ENCODE measurements at places on chromosomes 6 and 20.

GRCh38 chr6:69942485-69942884 lies 76.1 kb downstream of the COL19A1 start:
- no peak for DNase-seq

GRCh38 chr6:144405163-144405562 lies 120.0 kb downstream of the UTRN start:
- DNase-seq, result no peak

DNA sequence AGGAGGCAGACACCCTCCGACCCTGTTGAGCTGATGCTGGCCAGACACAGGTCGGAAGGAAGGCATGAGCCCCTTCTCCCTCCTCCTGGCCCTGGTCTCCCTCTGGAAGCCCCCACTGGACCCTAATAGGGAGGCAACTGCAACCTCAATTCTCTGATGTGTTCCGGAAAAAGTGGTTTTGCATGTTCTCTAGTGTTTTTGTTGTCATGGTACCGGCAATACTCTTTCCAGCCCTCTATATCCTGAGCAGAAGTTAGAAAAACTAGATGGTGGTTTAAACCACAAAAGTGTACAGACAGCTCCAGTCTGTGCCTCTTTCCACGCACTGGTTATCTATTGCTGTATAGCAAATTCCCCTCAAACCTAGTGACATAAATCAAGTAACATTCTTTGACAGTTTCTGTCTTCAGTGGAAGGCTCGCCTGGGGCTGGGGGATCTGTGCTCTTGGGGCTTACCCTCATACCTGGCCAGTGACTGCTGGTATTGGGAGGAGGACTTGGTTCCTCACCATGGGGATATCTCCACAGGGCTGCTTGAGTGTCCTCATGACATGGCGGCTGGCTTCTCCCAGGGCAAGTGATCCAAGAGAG lies 37.0 kb downstream of the SYTL3 start:
- DNase-seq, result peak; percentile 35

DNA sequence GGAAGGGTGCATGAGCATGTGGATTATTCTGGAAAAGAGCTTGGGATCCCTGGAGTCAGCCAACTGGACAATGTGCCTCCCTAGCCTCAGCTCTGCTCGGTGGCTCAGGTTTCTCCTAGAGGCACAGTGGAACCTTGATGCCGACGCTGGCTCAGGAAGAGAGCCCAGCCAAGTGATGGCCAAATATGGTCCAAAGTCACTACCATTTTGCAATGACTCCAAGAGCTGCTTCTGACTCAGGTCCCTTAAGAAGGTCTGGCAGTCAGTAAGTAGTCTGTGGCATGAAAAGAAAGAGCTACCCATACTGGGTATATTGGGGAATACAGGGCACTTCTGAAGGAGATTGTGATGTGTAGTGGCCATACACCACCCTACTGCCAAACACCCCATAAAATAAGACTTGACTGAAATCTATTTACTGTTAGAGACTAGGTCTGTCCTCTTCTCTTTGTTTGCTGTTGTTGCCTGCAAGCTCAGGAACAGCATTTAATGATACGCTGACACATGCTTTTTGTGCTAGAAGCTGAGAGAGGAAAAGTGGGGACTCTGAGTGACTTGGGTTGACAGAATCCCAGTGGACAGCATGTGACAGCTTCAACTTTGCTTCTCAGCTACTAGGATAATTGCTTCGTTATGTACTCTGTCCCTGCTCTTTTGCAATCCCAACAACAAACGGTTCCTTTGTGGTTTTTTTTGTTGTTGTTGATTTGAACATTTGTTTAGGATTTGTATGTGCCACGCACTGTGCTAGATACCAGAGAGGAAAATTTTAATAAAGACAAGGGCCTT lies 30.3 kb upstream of the OGFRL1 start:
- no peak for DNase-seq

DNA sequence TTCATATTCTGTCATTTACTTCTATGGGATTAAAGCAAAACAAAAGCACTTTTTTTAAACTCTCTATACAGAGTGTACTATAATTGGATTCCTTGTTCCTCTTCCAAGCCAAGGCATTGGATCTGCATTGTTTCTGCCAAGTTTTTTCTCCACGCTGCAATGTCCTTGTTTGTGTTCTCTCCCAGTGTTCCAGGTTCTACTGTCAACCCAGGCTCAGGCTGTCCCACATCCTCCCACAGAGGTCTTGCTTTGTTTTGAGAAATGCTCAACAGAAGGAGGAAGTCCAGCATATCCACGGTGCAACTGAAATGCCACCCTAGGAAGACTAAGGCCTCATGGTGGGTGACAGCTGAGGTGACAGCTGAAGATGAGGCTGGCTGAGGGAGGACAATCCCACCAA lies 287.1 kb upstream of the PRDM1 start:
- DNase-seq, result no peak

DNA sequence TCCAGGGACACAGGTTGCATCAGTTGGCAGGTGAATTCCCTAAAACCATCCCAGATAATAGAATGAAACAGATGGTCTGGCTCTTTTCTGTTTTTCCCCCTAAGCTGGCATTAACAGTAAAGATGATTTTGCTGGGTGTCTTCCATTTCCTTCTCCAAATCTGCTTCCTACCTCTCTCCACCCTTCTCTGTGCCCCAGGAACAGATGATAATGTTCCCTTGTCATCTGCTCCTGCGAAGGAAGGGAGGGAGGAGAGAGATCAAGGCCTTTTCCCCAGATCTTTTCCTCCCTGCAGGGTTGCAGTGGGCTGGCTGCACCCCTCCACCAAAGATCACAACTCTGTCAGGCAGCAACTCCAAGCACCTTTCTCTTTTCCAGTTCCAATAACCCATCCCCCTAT lies 156.5 kb upstream of the PRDM1 start:
- DNase-seq, result no peak

- no peak for DNase-seq
Measured at GRCh38 chr6:12088531-12088930, 76.4 kb downstream of the HIVEP1 start.

DNA sequence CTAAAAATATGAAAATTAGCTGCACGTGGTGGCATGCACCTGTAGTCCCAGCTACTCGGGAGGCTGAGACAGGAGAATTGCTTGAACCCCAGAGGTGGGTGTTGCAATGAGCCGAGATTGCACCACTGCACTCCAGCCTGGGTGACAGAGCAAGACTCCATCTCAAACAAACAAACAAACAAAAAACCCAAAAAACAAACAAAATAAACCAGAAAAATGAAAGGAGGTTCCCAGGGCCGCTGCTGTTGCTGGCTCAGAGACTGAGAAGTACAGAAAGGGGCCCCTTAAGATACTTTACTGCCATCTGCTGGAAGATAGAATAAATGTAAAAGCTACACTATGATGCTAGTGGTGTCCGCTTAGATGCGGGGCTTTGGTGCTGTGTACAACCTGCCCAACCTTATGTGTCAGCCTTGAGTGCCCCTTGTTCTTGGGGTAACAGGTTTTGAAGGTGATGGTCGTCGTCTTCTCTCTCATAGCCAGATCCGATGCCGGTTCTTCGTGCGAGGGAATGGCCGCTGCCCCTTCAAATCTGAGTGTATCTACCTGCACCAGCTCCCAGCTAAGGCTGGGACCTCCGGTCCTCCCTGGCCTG lies 2.8 kb upstream of the FANCE start:
- no peak for DNase-seq

GRCh38 chr20:18506744-18507143 lies 996 bp upstream of the SEC23B start:
- DNase-seq, result peak; percentile 1

GRCh38 chr6:119612176-119612891 lies 262.8 kb upstream of the MAN1A1 start:
- DNase-seq, result no peak

GRCh38 chr6:159555082-159555875 lies 137.8 kb downstream of the SOD2 start:
- no peak for DNase-seq

DNA sequence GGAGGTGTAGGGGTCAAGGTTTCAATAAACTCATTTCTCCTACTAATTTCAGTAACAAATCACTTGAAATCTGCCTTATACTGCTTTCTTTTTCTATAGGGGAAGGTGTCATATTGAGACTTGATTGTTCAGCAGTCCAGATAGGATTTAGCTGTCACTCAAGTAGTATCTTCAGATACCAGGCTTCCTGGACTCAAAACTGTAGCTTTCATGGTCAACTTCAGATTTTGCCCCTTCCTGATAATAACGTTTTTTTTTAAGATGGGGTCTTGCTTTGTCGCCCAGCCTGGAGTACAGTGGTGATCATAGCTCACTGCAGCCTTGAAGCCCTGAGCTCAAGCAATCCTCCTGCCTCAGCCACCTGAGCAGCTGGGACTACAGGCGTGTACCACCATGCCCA lies 77.8 kb downstream of the JAG1 start:
- DNase-seq, result no peak

DNA sequence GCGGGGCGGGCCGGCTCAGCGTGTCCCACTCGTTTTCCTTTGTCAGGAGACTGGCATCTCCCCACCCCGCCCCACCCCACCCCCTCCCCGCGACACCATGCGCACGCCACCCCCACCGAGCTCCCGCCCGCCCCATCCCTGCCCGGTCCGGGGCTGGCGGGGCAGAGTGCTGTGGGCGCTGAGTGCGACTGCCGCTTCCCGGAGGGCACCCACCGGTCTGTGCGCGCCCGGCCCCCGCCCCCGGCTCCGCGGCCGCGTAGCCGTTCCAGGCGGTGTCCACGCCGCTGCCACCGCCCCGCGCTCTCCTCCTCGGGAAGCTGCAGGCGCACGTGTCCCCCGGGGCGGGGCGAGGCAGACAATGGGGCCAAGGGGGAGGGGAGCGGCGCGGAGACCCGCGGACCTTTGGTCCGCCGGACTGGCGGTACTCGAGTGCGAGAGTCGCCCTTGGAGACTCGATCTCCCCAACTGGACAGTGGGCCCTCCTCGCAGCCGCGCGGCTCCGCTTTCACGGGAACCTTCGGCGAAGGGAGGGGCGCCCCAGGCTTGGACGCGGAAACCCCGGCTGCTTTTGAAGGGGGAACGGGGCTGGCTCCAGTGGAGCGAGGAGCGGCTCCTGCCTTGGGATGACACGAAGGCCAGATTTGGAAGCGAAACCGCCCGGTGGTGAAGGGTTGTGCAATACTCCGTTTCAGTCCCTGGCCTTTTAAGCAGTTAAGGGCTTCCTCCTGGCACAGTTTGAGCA lies 1.0 kb upstream of the SYNCRIP start:
- peak; percentile 41 for DNase-seq

GRCh38 chr6:143015300-143015706 lies 45.4 kb upstream of the AIG1 start:
- no peak for DNase-seq

- DNase-seq, result no peak
Measured at GRCh38 chr6:139480356-139481165, 106.1 kb upstream of the CITED2 start.

- DNase-seq, result no peak
Measured at GRCh38 chr6:44202972-44203750, 13.6 kb upstream of the MYMX start.

DNA sequence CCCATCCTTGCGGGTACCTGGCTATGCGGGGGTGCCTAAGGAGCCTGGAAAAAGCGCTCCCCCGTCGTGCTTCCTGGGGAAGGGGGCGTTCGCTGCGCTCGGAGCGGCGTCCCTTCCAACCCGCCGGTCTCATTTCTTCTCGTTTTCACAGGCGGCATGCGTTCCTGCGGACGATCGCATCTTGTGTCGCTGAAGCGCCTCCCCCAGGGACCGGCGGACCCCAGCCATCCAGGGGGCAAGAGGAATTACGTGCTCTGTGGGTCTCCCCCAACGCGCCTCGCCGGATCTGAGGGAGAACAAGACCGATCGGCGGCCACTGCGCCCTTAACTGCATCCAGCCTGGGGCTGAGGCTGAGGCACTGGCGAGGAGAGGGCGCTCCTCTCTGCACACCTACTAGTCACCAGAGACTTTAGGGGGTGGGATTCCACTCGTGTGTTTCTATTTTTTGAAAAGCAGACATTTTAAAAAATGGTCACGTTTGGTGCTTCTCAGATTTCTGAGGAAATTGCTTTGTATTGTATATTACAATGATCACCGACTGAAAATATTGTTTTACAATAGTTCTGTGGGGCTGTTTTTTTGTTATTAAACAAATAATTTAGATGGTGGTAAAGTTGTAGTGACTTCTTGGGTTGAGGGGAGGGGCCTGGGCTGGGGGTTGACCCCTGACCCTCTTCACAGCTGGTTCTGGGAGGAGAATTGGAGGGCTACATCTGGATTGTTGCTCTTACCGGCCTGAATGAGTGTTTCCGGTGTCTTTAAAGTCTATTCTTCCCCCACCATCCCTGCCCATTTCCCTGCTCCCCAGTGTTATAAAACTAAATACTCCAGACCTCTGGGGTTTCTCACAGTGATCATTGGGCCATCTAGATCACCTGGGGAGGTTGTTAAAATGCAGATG lies 1.1 kb downstream of the ID1 start:
- DNase-seq, result no peak

DNA sequence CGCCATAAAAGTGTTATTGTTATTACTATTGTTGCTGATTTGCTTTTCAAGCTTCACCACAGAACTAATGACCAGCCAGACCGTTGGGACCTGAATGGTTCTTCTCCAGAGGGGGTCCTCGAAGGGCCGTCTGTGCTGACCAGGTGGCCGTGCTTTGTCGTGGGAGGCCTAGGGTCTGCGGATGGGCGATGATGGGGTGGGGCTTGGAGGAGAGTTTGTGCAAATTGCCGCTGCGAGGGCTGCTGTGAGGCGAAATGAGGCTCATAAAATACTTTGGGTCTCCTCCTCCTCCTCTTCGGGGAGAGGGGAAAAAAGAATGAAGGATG lies 6.0 kb upstream of the ZBTB22 start:
- no peak for DNase-seq

DNA sequence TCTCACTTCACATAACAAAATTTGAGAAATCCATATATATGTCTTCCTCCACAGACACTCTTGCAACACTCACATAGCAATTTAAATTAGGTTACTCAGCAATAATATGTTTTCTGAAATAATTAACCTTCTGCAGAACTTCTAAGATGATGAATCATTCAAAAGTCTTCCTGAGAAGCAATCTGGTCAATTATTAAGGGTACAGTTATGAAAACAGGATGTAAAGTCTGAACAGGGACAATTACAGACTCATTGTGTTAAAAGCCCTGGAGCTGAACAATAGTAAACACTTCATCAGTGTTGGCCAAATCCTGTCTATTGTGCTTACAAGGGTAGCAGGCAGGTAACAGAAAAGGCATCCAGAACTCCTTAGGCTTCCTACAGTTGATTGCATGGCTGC lies 75.4 kb downstream of the FILIP1 start:
- DNase-seq, result no peak

GRCh38 chr6:63352069-63352543 lies 32.3 kb upstream of the LGSN start:
- no peak for DNase-seq

Measured in effector memory CD4-positive, alpha-beta T cell (primary cell).